ENCODE measurements at places on chromosomes 11 and 22.

- no peak for DNase-seq
Observed at GRCh38 chr11:60372767-60373166, 5.6 kb upstream of the MS4A7 start.

DNA sequence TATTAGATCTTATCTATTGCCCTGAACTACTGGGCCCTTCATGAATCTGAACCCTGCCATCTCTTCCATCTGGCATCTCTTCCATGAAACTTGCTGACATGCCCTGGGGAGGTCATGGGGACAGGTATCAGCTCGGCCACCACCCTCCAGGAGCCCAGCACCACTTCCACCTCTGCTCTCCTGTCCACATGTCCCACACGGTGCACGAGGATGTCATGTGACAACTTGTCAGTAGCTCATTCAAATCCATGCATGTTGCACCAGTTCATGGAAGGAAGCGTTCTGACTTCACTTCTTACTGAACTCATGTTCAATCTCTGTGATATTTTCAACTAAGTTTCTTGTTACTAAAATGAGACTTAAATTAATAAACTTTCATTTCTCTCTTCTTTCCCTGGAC, 16.6 kb downstream of the YPEL1 start:
- DNase-seq, result no peak

DNA sequence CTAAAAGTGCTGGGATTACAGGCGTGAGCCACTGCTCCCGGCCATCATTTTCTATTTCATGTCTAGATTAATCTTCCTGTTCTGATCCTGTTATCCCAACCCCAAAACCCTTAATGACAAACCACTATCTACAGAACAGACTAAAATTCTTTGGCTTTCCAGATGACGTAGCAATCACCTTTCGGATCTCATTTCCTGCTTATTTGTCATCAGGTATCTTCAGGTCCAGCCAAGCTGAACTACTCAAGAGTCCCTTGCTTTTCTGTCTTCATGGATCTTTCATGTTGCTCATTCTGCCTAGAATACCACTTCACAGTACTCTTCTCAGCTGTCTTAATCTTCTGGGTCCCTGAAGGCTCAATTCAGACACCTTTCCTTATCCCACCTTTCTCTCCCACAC, 27.4 kb upstream of the IPO7 start:
- no peak for DNase-seq

GRCh38 chr11:116373104-116373944, 399.5 kb downstream of the BUD13 start:
- DNase-seq, result no peak

- DNase-seq, result no peak
Observed at GRCh38 chr22:46910624-46911023, 148.2 kb downstream of the TBC1D22A start.

DNA sequence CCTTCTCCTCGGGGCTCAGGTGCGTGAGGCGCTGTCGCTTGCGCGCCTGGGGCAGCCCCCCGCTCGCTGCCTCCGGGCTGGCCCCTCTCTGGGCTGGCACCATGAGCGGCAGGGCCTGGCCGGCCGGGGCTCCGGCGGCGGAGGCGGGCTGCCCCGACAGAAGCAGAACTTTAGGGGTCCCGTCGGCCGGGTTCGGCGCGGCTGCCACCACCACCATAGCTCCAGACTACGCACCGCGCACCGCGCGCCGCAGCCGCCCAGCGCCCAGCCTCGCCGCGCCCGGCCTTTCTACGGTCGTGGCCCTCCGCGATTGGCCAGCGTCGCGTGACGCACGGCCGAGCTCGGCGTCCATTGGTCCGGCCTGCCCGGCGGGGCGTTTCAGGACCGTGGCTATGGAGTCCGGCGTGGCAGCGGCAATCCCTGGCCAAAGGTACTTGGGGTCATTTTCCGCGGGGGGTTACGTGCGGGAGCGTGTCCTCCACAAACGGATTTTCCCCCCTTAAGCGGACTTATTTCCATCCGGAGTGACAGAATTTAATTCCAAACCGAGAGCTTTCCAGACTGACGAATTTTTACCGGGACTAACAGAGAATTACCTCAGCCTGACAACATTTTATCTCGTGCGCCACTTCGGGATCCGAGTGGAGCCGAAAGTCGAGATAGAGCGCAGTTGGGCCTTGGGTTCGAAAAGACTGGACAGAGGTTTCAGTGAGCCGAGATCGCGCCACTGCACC, at the start of gene XBP1:
Gene XBP1 (minus strand): TSS at position 262 of the 734 bp plus-strand sequence.
- DNase-seq, result peak; percentile 97

GRCh38 chr22:49825944-49826602, 1.6 kb downstream of the BRD1 start:
- no peak for DNase-seq

DNA sequence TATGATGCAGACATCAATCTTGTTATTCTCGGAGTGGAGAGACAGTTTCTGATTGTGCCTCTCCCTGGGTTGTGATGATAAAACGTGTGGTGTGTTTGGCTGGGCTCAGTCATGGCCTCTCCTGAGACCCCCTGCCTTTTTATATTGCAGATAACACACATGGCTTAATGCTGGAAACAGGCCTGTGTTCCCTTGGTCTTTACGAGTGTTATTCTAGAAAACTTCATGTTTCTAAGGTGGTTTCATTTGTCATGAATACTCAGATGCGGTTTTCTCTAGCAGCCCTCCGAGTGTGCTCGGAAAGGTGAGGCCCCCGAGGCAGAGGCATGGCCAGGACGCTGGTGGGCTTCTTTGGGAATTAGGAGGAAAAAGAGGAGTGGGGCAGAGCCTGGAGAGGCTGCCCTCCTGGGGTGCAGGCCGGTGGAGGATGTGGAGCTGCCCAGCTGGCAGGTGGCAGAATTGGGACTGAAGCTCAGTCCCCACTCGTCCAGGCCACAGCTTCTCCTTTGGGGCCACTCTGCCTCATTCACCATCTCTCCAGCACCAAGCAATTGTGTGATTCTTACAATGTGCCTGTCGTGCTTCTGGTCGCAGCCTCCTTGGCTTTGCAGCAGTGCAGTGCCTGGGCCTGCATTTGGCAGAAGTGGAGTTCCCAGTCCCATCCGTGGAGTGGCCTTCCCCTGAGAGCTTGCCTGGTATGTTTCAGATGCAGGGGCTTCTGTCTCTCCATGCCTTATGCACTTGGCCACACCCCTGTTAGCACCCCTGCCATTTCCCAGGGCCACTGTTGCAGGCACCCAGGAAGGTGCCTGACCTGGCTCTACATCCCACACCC, 309.6 kb downstream of the TBC1D22A start:
- DNase-seq, result no peak

DNA sequence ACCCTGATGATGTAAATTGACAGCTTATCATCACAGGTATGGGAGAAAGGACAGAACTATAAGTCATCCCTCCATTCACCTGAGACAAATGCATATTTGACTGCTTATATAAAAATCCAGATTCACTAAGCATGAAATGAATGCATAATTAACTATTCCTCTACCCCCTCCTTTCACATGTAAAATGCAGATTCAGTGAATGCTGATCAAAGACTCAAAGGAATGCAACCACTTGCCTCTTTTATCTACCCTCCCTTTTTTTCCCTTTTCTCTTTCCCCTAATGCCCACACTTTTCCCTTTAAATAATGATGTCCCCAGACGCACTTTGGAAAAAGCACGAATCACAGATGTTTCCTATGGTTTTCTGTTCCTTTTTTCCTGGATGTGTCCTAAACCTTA, 4.5 kb upstream of the PLAAT4 start:
- DNase-seq, result no peak

- DNase-seq, result no peak
Observed at GRCh38 chr11:92123540-92123939, 101.1 kb upstream of the FAT3 start.

DNA sequence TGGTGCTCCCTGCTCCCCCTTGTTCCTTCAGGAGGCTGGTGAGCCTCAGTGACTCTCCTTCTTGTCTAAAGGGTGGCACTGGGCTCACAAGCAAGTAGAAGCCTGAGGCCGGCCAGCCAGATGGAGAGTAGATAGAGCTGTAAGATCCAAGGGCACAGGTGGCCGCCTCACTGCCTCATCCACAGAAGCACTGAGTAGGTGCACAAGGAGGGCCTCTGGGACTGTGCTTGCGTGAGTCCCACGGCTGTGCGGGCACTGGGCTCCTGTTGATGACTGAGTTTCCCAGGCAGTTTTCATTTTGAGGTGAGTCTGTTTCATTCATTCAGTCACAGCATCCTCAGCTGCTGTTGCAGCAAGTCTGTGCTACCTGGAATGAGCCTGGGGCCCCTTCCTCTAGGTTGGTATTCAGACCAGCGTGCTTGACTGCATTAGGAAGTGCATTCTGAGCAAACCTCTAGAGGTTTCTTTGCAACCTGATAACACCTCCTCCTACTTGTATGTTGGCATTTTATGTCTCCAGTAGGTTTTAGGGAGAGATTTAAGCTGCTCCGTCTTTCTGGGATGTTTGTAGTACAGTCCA, 184.0 kb downstream of the TBC1D22A start:
- no peak for DNase-seq

DNA sequence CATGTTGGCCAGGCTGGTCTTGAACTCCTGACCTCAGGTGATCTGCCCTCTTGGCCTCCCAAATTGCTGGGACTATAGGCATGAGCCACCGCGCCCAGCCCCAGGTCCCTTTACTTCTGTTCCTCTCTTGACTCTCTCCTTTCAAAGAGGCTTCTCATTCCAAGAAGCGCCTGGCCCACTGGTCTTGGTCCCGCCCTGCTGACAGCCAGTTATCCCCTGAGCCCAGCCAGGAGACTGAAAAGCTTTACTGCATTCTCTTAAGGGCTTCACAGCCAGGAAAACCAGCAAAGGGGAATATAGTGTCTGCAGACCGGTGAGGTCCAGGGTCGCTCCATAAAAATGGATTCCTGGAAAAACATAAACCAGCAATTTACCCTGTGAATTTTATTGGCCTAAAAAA, 68.3 kb downstream of the NFAM1 start:
- no peak for DNase-seq

DNA sequence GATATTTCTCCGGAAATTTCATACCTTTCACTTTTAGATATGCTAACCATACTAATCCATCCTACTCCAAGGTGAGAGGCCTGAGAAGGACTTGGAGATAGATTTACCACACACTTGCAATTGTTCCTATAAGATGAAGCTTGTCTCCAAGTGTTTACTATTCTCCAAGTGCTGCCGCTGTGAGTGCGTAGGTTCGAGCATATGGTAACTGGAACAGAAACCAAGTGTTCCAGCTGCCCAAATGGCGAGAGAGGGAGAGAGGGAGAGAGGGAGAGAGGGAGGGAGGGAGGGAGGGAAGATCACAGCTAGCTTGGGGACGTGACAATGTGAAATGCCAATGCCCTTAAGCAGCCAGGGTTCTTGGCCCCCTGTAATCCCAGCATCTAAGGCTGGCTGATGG, 21.5 kb downstream of the ASCC2 start:
- no peak for DNase-seq

GRCh38 chr22:40215266-40215665, 37.5 kb downstream of the TNRC6B start:
- DNase-seq, result no peak

GRCh38 chr11:57071829-57072228, 83.1 kb downstream of the OR5AK2 start:
- DNase-seq, result no peak

GRCh38 chr11:113789675-113790320, 10.2 kb downstream of the CLDN25 start:
- no peak for DNase-seq

DNA sequence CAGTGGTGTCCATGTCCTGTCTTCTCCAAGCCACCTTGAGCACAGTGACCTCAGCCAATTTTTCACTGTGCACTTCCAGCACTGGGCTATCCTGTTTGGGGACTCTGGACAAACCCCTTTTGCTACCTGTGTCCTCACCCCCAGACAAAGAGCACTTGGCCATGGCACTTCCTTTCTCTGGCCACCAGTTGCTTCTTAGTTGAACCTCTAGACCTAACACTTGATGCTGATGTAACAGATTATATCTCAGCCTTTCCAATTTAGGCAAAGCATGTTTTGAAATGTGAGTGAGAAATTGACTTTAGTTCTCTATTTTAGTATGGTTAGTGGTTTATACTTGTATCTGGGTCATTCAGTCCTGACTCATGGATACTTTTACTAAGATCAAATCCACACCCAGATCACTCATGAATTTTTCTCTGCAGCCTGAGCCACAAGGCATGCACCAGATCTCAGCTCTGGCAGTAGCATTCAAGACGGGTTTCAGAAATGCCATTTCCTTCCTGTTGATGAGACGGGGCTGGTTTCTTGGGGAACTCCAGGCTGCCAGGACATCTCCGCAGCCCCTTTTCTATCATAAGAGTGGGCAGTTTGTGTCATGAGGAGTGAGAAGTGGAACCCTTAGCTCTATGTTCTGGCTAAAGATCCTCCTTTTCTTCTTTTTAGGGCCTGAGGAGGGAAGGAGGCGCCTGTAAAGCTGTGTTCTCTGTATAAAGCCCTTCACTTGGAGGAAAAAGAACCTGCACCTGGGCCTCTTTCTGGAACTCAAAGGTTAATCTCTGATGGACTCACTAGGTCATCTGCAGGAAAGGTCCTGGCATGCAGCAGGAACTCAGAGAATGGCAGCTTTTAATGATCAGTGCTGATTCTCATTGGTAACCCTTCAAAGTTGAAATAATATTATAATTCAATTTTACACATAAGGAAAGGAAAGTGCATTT, 185.6 kb upstream of the TENM4 start:
- no peak for DNase-seq

- peak; percentile 39 for DNase-seq
Observed at GRCh38 chr22:22593964-22594656, 35.0 kb upstream of the PRAME start.

- DNase-seq, result no peak
Observed at GRCh38 chr22:31173386-31174145, 13.6 kb downstream of the RNF185 start.

GRCh38 chr11:102158164-102158735, 48.0 kb downstream of the YAP1 start:
- no peak for DNase-seq

- DNase-seq, result no peak
Observed at GRCh38 chr11:101825531-101825930, 89.3 kb upstream of the CEP126 start.

DNA sequence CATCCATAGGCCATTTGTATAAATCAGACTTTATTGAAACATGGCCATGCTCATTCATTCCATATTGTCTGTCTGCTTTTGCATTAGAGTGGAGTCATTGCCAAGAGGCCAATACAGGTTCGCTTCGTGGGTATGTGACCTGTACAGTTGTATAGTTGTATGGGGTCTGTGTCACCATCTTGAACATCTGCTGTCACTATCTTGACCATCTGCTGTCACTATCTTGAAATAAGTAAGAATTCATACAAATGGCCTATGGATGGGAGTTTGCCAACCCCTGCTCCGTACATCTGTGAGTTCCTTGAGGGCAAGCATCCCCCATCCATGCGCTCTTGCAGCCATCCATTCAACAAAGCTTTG, 44.4 kb upstream of the ANO1 start:
- no peak for DNase-seq

- peak; percentile 81 for DNase-seq
Observed at GRCh38 chr11:102831489-102832440, 11.6 kb downstream of the MMP3 start.
